CD8-positive, alpha-beta memory T cell (primary cell): ENCODE measurements at places on chromosomes 1 and 21. TPM values are rescaled to one million over a fixed set of nuclear protein-coding genes. Genes with fewer than 3 reads are reported as not detected.

DNA sequence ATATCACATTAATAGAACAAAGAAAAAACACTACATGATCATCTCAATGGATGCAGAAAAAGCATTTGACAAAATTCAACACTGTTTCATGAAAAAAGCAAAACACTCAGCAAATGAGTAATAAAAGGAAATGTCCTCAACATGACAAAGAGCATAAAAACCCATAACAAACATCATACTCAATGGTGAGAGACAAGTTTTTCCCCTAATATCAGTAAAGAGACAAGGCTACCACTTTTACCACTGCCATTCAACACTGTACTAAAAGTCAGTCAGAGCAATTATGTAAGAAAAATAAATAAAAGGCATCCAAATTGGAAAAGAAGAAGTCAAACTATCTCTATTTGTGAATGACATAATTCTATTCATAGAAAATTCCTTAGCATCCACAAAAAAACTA is 64.3 kb downstream of the ZNF644 start:
- no peaks in the 10 kb centered on the region for H3K4me1 ChIP-seq
- H3K27ac ChIP-seq: no peak overlapping the region
- DNase-seq: no peak
- no peaks in the 10 kb centered on the region for H3K36me3 ChIP-seq
- H3K27me3 ChIP-seq: no peaks in the 10 kb centered on the region

- DNase-seq: no peak
- H3K4me3 ChIP-seq: no peak overlapping the region
- no peak overlapping the region for H3K27ac ChIP-seq
- H3K4me1 ChIP-seq: no peaks in the 10 kb centered on the region
Observed at GRCh38 chr1:204042516-204042915, 30.4 kb upstream of the SOX13 start.

- H3K36me3 ChIP-seq: no peaks in the 10 kb centered on the region
- no peaks in the 10 kb centered on the region for H3K27me3 ChIP-seq
- H3K4me1 ChIP-seq: no peaks in the 10 kb centered on the region
Observed at GRCh38 chr1:2927393-2928360, 93.6 kb upstream of the ACTRT2 start.

- H3K27me3 ChIP-seq: no peaks in the 10 kb centered on the region
- no peak for DNase-seq
- no peak overlapping the region for H3K4me3 ChIP-seq
- no peaks in the 10 kb centered on the region for H3K36me3 ChIP-seq
- H3K27ac ChIP-seq: no peak overlapping the region
Observed at GRCh38 chr1:85566890-85567289, 13.7 kb upstream of the CCN1 start.

- peaks cover 25% of the 10 kb centered on the region for H3K4me1 ChIP-seq
- no peak overlapping the region for H3K27ac ChIP-seq
- DNase-seq: no peak
- H3K36me3 ChIP-seq: no peaks in the 10 kb centered on the region
- no peak overlapping the region for H3K4me3 ChIP-seq
- no peaks in the 10 kb centered on the region for H3K27me3 ChIP-seq
Observed at GRCh38 chr1:21761052-21761451, 21.9 kb downstream of the USP48 start.

DNA sequence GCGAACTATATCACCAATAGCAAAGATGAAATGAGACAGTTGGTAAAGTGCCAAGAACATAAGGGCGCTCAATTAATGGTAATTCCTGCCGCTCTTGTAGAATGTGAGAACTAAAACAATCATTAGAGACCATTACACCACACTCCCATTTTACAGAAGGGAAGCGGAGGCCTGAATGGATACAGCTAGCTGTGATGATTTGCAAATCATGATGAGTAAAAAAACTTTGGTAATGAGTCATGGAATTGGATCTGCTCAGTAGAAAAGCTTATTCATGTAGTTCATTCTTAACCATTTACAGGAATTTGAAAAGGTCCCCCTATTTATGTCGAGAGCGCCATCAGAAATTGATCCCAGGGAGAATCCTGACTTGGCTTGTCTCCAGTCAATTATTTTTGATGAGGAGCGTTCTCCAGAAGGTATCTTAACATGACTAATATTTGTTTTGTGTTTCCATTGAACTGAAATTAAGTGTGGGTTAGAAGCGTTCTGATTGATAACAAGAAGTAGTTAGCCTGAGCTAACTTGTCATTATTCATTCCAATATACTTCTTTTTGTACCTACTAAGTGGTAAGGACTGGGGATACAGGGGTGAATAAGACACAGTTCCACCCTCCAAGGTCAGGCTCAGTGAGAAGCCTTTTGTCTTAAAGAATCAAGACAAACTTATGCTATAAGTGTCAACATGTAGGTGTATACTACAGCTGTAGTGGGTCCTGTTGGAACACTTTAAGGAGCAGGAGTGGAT is 812 bp downstream of the TTC4 start:
- H3K27me3 ChIP-seq: no peaks in the 10 kb centered on the region
- peak overlapping the region; percentile 99 for H3K4me3 ChIP-seq
- H3K4me1 ChIP-seq: peaks cover 16% of the 10 kb centered on the region

The GBP7 gene
- total RNA-seq: 0.09 TPM

The RIMS3 gene
- 1.7 TPM for total RNA-seq

The FCRL5 gene
- total RNA-seq: not detected

The PTGFR gene
- total RNA-seq: not detected

The TMPRSS15 gene
- not detected for total RNA-seq
